ENCODE measurements at places on chromosomes 1 and 21.

GRCh38 chr1:229843627-229844238, 217.7 kb downstream of the URB2 start:
- DNase-seq: no peak

DNA sequence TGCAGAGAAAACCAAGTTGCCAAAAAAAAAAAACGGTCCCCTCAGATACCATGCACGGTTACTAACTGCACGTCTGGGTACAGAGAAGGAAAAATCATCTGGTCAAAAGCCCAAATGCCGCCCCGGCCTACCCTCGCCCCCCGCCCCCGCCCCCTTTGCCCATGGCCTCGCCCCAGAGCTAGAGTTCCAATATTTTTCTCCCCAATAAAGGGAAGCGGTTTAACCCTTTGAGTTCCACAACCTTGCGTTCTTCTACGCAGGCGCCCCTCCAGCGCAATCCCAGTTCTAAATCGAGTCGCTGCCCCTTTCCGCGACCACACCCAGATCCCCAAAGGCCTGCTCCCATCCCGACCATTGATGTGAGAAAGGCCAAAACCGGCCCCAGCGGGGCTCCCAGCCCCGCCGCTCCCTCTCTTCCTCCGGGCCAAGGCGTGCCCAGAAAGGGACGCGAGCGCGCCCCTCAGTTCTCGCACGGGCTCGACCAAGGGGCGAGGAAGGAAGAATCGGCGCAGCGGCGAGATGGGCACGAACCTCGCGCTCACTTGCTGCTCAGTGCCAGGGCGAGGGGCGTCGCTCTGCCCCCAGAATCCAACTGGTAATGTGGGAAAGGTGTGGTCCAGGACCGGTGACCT, 797 bp downstream of the WDR47 start:
- DNase-seq: peak; percentile 24

DNA sequence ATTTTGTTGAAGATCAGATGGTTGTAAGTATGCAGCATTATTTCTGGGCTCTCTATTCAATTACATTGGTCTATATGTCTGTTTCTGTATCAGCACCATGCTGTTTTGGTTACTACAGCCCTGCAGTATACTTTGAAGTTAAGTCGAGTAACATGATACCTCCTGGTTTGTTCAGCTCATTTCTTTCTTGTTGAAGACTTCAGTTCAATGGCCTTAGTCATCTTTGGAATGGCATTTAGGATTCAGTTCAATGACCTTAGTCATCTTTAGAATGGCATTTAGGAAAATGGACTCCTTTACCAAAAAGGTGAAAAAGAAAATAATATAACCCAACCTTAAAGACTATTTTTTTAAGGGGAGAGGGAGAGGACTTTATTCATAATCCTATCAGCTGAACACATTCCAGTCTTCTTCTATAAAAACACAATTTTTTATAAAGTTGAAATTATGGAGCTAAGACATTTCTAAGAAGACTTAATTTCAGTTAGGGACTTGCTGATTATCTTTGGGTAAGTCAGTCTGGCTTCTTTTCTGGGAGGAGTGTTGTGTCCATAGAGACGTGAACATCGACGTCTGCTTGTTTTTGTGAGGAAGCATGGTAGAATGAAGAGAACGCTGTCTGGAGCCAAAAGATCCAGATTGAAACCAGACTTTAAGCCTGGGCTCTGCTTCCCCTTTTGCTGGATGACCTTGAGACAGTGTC, 48.3 kb downstream of the DDR2 start:
- DNase-seq: no peak

DNA sequence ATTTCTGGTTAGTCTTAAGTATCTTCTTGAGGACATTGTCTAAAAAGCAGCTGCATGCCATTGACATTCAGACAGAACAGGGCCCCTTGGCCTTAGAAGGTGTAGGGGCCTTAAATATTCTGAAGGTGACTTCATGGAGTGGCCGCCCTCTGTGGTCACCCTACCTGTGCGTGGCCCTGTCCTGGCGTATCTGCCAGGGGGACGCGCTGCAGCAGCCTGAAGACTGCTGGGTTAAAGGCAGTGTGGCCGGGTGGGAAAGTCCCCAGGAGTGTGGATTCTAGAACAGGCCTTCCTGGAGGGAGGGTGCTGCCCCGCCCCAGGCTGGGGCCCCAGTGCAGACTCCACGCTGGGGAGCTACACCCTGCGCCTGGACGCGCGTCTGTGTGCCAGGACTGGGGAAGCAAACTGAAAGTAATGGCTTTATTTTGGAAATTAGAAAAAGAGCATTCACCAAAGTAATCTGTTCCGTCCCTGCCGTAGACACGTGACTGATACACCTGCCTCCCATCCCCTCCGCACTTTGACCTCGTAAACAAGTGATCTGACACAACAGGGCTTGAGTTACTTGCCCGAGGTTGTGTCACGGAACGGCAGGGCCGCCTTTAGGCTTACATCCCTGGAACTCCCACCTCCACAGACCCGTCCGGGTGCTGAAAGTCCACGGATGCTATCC, 1.8 kb downstream of the AGPAT3 start:
- peak; percentile 45 for DNase-seq

DNA sequence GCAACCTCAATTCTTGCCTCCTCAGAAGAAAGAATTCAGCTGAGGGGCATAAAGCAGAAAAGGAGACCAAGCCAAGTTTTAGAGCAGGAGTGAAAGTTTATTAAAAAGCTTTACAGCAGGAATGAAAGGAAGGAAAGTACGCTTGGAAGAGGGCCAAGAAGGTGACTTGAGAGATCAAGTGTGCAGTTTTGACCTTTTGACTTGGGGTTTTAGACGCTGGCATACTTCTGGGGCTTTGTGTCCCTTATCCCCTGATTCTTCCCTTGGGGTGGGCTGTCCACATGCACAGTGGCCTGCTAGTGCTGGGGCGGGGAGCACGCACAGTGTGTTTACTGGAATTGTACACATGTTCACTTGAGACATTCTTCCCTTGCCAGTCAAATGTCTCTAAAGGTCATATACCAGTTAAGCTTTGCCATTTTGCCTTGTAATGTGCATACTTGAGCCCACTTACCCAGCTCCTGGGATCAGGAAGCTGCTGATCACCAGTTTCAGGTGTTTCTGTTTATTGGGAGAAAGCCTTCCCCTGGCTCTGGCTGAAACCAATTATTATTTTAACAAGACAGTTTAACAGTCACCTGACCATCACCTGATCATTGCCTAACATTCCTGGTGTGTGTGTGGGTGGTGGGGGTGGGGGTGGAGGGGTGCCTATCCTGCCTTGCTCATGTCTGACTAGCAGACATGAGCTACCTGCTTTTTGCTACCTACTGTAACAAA, 36.2 kb downstream of the UTP25 start:
- no peak for DNase-seq

DNA sequence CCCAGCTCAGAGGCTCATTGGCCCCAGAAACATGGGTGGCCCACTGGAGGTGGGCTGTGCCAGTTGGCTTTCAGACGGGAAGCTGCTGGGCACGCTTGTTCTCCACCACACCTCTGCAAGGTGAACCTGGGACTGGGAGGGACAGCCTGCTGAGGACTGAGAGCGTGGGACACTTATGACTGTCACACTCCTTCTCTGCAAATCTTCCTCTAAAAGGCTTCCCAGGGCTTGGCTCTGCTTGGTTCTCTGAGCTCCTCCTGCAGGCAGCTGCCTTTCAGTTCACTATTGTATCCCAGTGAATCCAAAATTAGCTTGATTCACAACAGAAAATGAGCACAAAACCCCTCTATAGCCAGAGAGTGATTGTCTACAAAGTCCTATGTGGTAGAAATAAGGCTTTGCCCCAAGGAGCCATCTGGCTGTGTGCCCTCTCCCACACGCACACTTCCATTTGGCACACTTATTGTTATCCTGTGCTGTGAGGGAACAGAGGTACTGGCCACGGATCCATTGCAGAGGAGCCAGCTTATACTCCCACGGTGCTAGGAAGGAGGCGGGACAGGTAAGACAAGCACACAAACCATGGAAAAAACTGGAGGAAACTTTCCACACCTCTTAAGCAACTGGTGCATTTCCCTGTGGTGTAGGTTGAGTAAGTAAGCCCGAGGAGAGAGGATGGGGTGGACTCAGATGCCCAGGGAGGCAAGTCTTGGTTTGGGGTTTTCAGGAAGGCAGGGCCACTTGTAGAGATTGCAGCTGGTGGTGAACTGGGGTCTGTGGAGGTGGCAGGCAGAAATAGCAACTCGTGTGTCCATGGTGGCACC, 18.9 kb upstream of the BTG2 start:
- DNase-seq: no peak

DNA sequence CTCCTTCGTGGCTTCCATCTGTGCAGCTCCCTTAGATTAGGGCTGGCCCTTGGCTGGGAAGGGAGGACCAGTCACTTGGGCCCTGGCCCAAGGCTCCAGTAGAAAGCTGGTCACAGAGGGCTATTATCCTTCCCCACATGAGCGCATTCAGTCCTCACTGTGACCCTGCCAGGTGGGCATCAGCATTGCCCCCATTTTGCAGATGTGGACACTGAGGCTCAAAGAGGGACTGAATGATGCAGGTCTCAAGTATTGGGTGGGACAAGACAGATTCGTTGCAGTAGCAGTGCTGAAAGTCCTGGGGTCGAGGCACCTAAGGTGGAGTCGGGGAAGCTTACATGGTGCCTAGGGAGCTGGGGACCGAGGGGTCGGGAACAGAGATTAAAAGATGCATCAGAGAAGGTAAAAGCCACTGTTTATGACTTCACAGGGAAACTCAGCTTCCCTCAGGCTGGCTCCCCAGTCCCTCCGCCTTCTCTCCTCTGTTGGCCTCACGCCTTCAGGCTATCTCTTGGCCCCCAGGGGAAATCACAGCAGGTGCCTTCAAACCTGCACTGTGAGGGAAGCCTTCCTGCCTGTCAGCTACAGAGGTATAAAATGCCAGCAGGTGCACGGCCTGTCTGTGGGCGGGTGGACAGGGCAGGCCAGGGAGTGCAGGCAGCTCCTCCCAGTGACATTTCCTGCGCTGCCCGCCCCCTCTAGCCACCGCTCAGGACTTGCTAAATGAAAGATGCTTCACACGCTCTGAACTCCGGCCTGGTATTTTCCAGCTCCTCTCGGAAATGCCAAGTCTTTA, 178.4 kb downstream of the GRIK3 start:
- no peak for DNase-seq

- no peak for DNase-seq
Observed at GRCh38 chr21:42570362-42570761, 56.7 kb downstream of the SLC37A1 start.

GRCh38 chr1:180176965-180177364, 22.3 kb downstream of the QSOX1 start:
- DNase-seq: no peak

DNA sequence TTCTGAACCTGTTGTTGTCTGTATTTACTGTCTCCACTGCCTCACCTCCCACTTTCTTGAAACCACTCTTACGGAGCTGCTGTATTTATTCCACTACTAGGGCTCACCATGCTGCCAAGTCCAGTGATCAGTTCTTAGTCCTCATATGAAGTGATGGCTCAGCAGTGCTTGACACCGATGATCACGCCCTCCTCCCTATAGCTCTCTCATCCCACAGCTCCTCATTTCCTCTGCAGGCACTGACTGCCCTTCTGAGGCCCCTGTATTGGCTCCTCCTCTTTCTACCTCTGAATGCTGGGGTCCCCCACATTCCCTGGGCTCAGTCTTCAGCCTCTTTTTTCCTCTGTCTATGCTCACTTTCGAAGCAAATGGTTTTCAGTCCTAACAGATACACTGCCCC, 3.4 kb downstream of the CLCA1 start:
- DNase-seq: no peak

- no peak for DNase-seq
Observed at GRCh38 chr1:12552951-12553921, 64.8 kb downstream of the DHRS3 start.

DNA sequence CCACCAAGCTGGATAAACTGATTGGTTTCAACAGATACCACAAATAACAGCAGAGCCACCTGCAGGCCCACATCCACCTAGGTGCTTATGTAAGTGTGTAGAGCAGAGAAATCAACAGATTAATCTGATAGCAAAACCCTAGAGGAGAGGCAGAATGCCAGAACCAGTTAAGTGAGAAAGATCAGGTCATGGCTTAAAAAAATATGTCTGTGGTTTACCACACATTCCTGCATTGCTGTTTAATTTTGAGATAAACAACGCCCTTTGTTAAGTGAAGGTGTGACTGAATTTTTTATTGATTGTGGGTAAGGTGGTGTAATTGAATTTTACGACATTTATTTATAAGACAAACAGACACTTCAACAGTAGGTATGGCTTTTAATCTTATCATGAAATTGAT, 21.2 kb downstream of the CRNN start:
- DNase-seq: no peak

DNA sequence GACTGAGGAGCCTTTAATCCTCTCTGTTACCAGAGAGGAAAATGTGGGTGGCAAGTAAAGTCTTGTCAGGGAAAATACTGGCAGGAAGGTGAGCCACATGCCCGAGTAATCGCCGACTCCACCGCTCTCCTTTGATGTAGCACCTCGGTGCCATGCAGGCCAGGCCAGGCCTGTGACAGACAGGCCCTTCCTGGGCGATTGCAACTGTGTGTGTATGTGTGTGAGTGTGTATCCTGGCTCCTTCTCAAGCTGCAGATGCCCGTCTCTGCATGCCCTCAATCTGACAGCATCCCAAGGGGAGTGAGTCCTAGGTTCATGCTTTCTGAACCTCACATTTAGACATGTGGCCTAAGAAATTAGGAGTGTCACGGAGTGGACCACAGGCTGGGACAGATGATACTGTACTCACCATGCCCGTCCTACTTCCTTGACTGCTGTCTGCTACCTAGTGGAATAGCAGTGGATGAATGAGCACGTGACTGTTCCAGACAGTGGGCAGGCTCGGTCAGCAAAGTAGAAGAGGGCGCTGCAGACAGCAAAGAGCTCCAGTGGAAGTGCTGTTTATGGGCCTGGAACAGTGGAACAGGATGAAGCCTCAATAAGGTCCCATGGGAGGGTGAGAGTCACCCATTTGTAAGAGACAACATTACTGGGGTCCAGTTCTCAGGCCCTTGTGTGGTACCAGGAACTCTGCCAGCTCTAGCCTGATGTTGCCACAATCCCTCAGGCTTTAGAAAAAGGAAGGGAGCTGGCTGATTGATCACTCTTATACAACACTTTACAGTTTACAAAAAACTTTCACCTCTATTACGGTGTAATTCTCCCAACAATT, 25.3 kb downstream of the SERTAD4 start:
- DNase-seq: no peak

GRCh38 chr1:110420874-110421793, 13.6 kb upstream of the LAMTOR5 start:
- DNase-seq: no peak

GRCh38 chr1:30589083-30589482, 134.3 kb downstream of the MATN1 start:
- DNase-seq: no peak

- DNase-seq: no peak
Observed at GRCh38 chr1:246152986-246153431, 354.1 kb downstream of the SMYD3 start.

DNA sequence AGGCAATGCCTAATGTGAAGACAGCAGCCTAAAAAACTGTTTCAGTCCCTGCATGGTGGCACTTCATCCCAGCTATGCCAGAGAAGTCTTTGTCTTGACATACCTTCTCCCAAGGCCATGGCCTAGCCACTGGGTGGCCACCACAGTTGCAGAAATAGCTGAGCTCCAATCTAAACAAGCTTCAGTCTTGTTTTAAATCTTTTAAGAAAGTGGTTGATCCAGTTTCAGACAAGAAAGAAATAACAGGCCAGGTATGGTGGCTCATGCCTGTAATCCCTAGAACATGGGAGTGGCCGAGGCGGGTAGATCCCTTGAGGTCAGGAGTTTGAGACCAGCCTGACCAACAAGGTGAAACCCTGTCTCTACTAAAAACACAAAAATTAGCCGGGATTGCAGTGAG, 600.0 kb upstream of the PLXNA2 start:
- DNase-seq: no peak
